ENCODE measurements at places on chromosomes 3 and 15.

- DNase-seq = no peak
Observed at GRCh38 chr3:4411236-4411635, 55.8 kb downstream of the SUMF1 start.

DNA sequence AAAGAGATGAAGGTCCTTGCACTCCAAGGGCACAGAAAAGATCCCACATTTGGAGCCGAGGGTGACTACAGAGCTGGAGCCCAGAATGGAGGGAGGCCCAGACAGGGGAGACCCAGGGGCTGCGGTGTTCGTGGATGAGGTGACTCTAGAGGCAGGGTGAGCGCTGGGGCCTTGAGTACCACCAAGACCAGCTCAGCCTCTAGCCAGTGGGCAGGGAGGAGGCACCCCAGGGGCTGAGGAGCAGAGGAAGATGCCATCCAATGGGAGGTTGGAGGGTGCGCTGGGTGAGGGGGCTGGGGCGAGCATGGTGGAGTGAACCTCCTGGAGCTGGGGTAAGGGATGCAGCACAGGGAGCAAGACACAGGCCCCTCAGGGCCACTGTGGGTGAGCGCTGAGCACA, 13.3 kb downstream of the RRP9 start:
- no peak for DNase-seq

- no peak for DNase-seq
Observed at GRCh38 chr3:118809696-118810498, 224.7 kb downstream of the IGSF11 start.

DNA sequence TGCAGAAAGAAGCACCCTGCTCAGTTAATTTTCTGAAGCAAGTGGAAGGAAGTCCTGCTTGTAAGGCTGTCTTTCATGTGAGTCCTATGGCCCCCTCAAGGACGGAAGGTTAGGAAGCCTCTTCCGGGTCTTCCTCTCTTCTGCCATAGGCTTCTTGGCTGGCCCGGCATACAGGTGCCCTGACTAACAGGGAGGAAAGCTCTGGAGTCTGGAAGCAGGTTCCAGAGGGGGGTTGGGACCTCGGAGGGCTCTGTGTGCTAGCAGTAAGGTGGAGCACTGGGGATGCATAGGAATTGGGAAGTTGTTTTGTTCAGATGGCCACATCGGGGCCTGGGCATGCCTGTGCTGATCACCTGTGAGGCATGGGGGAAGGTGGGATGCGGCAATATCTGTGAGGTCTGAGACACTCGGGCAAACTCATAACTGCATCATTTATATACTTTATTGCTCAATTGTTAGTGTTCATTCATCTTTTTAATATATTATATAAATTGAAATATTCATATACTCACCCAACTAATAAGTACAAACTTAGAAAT, 49.6 kb downstream of the TRAK1 start:
- DNase-seq = no peak

DNA sequence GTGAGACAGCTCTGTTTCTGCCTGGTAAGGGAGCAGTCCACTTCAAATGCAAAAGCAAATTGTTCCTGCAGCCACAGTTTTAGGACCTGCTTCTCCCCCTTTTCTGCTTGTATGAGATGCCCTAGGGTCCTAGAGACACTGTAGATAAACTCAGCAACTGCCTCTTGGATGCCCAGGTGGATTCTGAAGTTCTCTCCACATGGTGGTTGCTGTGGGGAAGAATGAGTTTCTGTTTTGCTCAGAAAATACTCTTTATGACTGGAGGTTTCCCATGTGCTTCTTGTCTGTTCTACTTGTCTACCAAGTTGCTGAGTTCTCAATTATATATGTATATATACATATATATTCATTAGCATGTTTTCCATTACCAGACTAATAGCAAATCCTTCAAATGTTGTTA, 5.6 kb upstream of the ZNF80 start:
- no peak for DNase-seq

DNA sequence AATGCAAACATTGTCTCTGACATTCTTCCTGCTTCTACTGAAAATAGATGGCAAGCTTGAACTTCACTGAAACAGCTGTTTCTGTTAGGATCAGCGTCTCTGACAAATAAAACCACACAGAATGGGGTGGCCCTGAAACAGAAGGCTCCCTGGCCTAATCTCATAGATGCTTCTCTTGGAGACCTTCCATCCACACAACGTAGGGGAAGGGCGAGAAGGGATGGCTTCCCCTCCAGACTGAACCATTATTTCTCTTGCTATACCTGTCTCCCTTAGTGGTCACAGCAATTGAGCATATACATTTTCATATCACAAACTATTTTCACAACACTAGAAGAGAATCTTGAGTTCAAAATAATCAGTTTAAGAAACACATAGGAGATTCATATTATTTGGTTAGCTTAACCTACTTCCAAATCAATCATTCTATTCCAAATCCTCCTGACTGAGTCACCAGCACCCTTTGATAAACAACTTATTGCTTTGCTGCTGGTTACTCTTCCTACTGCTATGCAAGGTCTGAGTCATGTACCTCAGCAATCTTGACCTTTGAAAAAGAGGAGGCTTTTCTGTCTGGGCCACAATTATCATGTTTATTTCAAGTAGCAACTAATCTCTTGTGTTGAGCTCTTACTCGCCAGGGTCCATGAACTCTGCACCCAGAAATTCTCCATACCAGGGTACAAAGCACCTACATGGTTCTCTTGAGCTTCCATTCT, 45.5 kb downstream of the CBLB start:
- no peak for DNase-seq

DNA sequence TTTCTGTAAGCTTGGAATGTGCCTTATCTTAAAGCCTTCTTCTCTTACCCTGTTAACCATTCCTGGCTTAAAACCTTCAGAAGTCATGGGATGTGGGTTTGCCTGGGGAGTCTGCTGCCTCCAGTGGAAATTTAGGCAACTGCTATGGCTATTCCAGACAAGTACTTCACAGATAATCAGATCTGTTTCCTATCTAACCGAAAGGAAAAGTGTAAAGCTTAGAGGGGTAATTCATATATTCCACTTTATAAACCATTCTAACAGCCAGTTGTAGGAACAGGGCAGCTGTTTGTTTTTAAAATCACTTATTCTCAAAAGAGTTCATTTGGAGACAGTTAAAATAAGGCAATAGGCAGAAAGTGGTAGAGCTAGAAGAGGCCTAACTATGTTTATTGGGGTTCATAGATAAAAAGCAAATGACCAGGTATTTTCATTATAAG, 219.9 kb downstream of the TCF12 start:
- no peak for DNase-seq

- DNase-seq = no peak
Observed at GRCh38 chr3:32601722-32602121, 31.1 kb upstream of the DYNC1LI1 start.

DNA sequence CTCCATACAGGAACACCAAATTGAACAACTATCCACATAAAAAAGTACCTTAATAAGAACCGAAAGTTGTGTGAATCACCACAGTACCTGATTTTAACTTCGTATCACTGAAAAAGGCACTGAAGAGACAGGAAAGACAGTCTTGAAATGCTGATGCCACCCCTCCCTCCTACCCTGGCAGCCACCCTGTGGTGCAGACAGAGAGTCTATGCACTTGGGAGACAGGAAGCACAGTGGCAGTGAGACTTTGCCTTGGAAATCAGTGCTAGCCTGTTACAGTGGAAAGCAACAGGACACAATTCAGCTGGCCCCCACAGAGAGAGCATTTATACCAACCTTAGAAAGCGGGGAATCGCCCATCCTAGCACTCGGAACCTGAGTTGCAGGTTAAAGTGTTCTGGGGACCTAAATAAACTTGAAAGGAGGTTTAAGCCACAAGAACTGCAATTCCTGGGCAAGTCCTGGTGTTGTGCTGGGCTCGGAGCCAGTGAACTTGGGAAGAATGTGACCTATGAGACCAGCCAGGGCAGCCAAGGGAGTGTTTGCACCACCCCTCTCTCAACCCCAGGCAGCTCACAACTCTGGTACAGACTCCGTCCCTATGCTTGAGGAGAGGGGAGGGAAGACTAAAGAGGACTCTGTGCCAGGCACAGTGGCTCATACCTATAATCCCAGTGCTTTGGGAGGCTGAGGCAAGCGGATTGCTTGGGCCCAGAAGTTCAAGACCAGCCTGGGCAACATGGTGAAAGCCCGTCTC, 240.1 kb downstream of the ISL2 start:
- no peak for DNase-seq

GRCh38 chr15:31101262-31102038, at the start of gene TRPM1:
TRPM1 (minus strand) TSS chr15:31101725; CDS start chr15:31081355, 20,370 bp downstream.
- no peak for DNase-seq

GRCh38 chr3:89067736-89068135, 39.7 kb upstream of the EPHA3 start:
- no peak for DNase-seq

DNA sequence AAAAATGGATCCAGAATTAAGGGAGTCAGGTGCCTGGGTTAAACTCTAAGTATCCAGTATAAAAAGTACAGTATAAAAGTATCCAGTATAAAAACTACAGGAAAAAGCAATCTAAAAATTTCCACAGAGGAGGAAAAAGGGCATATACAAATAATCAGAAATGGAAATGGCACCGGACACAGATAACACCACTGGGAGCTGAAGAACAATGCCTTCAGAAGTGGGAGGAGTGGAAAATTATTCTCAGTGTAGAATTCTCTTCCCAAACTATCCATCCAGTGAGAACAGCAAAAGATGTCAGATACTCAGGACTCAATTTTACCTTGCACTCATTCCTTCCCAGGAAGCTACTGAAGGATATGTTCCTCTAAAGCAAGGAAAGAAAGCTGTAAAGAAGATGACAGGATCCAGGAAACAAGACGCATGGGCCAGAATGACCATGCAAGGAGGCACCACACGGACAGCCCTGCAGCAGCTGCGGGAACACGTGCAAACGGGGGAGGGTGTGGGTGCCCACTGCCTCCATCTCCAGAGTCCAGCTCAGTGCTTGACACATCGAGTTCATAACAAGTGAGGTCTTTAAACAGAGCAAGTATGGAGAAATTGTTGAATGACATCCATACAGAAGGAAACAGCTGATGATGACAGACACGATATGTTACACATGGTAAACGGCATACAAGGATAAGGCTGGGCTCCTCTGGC, 68.5 kb downstream of the CHSY1 start:
- no peak for DNase-seq

- no peak for DNase-seq
Observed at GRCh38 chr15:39596358-39597051, 15.6 kb downstream of the THBS1 start.

DNA sequence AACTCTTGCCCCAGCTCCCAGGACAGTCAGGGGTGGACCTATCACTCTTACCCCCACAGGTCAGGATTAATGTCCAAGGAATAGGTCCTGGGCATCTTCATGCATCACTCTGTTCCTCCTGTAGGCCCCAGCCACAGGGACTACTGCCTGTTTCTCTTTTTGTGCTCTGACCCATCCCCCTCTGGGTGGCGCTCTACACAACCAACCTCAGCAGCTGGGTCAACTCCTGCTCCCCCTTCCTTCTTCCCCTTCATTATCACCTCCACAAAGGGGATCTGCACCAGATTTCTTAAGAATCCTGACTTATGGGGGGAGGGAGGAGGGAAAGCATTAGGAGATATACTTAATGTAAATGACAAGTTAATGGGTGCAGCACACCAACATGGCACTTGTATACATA, 12.2 kb upstream of the TRANK1 start:
- DNase-seq = no peak

DNA sequence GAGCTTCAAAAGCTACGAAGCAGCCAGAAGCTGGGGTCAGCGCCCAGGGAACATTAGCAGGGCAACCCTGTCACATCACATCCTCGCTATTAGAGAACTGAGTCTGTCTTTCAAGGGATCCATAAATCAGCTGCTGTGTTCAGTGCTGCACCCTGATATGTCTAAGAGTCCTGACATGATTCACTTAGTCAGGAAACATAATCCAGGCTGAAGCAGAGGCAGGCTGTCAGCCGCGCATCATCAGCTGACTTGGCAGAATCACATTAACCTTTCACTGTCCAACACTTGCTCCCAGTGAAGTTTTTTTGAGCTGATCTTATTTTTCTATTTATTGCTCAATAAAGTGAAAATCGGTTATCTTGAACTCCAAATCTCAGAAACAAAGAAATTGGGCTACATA, 23.5 kb downstream of the MYH15 start:
- DNase-seq = no peak

All from activated CD4-positive, CD25-positive, alpha-beta regulatory T cell treated with anti-CD3 and anti-CD28 coated beads, Interleukin-2, amount 50 U/mL, for 16 hours (primary cell).